DMS53 (cell line): ENCODE measurements at places on chromosomes 5 and 9.

GRCh38 chr9:85430659-85431338 is 311.0 kb downstream of the AGTPBP1 start:
- DNase-seq: no peak

DNA sequence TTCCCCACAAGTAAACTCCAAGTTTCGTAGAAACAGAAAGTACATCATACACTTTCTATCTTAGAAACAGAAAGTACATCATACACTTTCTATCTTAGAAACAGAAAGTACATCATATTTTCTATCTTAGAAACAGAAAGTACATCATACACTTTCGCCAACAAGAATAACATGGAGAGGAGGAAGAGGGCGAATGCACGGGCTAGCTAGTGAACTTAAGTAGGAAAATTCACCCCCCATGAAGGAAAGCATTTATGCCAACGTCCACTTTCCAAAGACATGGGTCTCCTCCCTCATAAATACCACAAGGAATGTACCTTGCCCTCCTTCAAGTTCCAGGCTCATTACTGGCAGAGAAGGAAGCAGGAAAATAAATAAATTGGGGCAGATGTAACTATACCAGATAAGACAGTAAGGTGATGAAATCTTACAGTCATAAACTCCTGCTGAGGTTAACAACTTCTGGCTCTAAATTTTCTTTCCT is 64.7 kb downstream of the FRMD3 start:
- no peak for DNase-seq

- DNase-seq: peak; percentile 81
Measured at GRCh38 chr9:18668944-18669343, 195.0 kb downstream of the ADAMTSL1 start.

- DNase-seq: no peak
Measured at GRCh38 chr5:21184581-21184980, 1196.6 kb upstream of the CDH18 start.

DNA sequence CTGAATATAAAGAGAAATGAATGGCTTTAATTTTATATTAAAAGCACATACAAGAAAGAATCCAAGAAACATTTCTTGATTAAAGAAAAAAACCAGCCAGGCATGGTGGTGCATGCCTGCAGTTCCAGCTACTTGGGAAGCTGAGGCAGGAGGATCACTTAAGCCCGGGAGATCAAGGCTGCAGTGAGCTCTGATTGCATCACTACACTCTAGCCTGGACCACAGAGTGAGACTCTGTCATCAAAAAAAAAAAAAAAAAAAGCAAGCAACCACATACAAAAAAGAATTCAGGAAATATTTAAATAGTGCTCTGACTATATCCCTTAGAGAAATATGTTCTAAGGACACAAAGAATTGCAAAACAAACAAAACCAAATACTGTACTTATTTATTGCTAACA is 2.5 kb upstream of the PLAC8L1 start:
- no peak for DNase-seq

DNA sequence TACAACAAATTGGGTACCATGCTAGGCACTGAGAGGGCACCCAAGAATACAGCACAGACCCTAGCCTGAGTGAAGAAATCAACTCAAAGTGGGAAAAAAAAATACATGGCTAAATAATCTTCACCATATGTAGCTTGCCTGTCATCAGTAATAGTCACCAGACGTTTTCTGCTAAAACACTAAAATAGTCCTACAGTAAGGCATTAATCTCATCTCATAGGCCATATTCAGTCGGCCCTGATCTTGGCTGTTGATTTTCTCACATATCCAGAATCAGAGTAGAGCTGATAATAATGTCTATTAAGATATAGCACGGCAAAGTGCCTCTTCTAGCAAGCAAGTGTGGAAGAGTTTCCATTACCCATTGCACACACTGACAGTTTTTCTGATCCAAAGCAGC is 322.1 kb upstream of the SLC30A5 start:
- no peak for DNase-seq

GRCh38 chr9:3951161-3951665 is 348.7 kb downstream of the GLIS3 start:
- no peak for DNase-seq

DNA sequence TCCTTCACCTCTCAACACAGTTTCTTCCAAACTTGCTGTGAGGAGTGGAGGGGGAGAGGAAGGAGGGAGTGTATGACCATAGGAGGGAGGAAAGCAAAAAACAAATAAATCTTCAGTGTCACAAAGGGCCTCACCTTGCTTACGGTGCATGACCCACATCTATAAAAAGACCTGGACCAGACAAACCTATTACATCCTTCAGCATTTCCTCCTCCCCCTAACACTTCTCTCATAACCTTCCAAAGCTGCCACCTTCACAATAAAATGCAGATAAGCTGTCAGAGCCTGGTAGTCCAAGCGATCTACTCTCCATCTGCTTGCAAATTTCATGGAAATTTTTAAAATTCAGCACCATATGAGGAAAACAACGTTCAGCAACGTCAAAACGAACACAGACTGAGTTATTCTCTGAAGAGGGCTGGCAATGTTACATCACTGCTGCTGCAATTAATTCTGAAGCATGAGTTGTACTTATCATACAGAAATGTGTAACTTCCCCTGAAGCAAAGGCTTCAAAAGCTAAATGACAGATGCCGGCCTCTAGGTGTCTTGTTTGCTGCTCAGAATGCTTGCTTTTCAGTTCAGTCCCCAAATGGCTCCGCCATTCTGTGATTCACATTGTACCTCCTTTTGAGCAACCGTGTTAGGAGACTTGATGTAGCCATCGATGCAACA is 62.9 kb downstream of the EFNA5 start:
- no peak for DNase-seq

GRCh38 chr9:137590123-137590468 is 216 bp downstream of the ZMYND19 start:
- peak; percentile 75 for DNase-seq

- DNase-seq: peak; percentile 21
Measured at GRCh38 chr5:57277085-57277484, 103.2 kb downstream of the GPBP1 start.

GRCh38 chr5:95532415-95532814 is 22.4 kb downstream of the SKIC3 start:
- no peak for DNase-seq

DNA sequence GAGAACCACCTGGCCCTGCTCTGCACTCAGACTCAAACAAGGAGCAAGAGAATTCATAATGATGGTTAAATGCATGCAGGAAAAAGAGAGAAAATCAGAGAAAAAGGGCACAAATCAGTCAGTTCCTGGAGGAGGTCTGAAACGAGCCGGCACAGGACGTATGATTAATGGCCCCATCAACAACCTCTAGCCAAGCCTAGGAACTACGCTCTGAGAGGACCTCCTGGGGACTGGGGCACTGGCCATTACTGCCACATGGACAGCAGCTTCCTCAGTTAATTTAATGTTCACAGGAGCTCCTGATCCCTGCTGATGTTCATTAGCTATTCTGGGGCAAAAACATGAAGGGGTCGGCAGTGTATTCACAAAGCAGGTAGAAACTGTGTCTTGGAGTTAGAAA is 238.1 kb downstream of the MED10 start:
- DNase-seq: no peak

DNA sequence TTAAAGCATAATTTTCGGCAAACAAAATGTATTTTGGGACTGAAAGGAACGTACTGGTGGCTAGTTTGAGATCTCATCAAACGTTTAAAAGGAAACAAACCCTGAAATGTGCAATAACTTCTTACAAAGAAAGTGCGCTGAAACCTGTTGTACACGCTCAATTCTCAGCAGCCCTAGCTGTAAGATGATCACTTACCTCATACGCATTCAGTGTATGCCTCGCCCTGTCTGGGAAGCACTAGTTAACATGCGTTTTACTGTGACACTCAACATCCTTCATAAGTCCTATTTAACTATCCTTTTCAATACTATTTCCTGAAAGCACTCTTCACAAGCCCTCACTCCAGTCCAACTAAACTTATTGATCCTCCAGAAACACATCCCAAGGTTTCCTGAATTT is 485.0 kb upstream of the EDIL3 start:
- DNase-seq: no peak

GRCh38 chr9:94005272-94005901 is 50.2 kb upstream of the BARX1 start:
- DNase-seq: no peak

GRCh38 chr5:127785098-127785927 is 82.1 kb downstream of the CCDC192 start:
- DNase-seq: peak; percentile 7

- DNase-seq: no peak
Measured at GRCh38 chr5:10409504-10409903, 32.2 kb upstream of the ROPN1L start.

DNA sequence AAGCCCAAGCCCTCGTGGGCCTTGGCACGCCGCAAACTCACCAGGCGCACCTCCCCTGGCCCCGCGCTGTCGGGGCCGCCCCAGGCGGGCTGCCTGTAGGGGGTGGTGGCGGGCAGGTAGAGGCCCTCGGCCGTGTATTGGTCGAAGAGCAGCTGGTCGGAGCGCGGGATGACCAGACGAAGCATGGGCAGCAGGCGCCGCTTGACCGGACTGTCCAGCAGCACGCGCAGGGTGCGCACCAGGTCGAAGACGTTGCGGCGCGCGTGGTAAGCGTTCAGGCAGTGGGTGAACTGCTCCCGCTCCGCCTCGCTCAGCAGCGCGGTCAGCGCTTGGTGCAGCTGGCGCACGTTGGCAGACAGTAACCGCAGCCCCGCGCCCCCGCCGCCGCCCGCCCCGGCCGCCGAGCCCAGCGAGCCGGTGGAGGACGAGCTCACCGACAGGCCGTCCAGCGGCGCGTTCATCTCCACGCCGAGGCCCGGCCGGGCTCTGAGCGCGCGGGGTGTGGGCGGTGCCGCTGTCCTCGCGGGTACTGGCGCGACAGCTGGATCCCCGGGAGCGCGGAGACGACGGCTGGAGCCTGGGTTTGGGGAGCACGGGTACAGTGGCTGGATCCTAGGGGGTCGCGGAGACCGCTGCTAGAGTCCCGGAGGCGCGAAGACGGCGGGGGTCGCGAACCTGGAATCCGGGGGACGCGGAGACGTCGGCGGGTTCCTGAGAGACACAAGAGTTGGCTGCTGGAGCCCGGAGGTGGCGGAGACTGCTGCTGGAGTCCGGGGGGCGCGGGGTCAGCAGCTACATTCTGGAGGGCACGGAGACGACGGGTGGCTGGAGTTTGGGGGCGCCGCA is 709 bp downstream of the WHRN start:
- DNase-seq: peak; percentile 78

DNA sequence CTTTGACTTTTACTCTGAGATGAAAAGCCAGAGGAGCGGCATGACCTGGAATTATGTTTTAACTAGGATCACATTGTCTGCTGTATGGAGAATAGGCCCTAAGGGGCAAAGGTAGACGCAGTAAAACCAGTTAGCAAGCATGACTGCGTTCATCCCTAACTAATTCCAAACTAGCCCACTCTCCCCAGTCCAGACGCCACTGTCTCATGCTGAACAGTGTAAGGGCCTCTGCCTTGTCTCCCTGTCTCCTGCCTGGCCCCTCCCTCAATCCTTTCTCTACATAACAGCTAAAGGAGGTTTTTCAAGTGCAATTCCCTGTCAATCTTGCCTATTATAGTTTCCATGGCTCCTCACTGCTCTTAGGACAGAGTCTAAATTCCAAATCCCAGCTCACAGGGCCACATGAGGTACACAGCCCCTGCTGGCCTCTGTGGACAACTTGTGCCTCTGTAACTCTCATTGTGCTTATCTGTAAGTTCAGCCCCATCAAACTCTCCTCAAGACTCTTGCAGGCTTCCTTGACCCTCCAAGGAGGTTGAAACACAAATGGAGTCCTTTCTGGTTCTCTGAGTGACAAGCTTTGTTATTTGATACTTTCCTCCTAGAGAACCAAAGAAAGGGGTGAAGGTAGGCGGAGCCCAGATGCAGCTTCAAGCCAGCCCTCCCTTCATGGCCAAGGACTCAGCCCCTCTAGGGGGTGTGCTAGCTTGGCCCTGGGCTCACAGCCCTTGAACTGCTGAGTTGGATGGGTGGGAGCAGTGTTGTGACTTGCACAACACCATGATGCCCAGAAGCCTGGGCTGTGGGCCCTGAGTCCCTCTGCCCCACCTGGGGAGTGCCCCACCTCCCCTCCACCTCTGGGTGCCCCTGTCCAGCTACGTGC is 16.0 kb upstream of the SLC22A4 start:
- DNase-seq: no peak

- no peak for DNase-seq
Measured at GRCh38 chr9:113652355-113653152, 189.0 kb downstream of the RGS3 start.

- no peak for DNase-seq
Measured at GRCh38 chr5:142814122-142814521, 43.9 kb downstream of the ARHGAP26 start.

DNA sequence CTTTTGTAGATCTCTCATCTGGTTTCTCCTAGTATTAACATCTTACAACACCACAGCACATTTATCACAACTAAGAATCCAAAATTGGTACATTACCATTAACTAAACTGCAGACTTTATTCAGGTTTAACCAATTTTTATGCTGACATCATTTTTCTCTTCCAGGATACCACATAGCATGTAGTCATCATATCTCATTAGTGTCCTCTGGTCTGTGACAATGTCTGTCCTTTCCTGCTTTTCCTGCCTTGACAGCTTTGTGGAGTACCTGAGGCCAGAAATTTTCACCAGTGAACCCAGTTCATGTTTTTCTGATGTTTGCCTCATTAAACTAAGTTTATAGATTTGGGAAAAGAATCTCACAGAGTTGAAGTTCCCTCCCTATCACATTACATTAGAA is 294.7 kb upstream of the TNC start:
- no peak for DNase-seq

- DNase-seq: peak; percentile 63
Measured at GRCh38 chr9:32968101-32969011, 33.1 kb downstream of the APTX start.

- DNase-seq: no peak
Measured at GRCh38 chr5:140145818-140146522, 20.2 kb downstream of the IGIP start.

GRCh38 chr9:130124085-130124860 is 47.9 kb upstream of the NCS1 start:
- DNase-seq: no peak

DNA sequence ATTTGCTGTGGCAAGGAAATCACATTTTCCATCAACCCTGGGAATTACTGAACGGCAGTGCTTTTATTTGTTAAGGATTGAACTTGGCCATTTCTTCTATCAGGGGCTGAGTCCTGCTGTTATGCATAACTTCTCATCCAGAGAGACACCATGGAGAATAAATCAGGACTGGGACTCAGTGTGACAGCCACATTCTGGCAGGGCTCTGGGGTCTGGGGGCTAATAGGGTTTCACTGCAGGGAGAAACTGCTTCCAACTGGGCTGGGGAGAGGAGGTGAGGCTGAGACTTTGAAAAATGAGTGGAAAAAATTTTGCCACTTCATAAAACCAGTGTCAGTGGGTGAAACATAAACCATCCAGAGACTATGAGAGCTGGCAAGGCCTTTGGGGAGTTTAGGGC is 95.7 kb upstream of the ALDH1B1 start:
- DNase-seq: no peak

GRCh38 chr5:171961117-171961516 is 45.3 kb downstream of the FBXW11 start:
- DNase-seq: no peak
